ENCODE measurements at places on chromosomes 4 and X.

DNA sequence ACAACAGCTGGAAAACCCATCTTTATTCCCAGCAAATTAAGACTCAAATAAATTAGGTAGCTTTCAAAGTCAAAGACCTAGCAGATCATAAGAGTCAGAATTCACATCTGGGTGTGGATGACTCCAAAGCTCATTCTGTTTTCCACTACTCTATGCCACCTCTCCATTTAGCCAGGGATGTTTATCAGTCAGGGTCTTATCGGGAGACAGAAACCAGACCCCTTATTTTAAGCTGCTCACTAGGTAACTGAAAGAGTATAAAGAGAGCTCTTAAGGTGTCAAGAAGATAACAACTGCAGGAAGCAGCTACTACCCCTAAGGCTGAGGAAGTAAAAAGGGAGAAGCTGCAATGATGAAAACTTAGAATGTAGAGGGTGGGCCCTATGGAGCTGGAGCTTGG lies 333.7 kb upstream of the KLF3 start:
- no peak for DNase-seq

DNA sequence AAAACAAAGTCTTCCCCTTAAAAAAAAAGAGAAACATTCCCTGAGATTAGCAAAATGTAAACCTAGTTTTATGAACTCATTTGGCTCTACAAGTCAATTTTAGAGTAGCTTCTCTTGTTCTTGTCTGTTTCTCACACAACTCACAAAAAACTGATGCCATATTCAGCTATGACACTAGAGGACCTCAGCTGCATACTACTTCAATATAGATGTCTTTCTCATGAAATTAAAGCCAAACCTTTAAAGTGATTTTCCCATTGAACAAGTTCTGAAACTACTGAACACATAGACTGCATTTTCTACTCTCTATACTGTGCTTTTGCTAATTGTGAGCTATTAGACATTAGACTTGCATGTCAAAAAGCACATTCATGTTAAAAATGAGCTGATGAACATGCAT lies 49.8 kb downstream of the TBCK start:
- DNase-seq, result no peak

- DNase-seq, result no peak
Measured at GRCh38 chrX:49077941-49078340, 1.7 kb downstream of the WDR45 start.

- no peak for DNase-seq
Measured at GRCh38 chrX:72475952-72476668, 96.5 kb downstream of the HDAC8 start.

DNA sequence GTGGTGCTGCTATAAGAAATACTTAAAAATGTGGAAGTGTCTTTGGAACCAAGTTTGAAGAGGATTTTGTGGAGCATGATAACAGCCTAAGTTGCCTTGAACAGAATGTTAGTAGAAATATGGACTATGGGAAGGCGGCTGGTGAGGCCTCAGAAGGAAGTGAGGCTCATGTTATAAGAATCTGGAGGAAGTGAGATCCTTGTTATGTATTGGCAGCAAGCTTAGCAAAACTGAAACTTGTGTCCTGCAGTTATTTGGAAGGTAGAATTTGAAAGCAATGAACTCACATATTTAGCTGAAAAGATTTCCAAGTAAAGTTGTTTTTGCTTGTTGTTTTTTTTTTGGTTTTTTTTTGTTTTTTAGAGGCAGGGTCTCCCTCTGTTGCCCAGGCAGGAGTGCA lies 13.6 kb upstream of the MED14 start:
- DNase-seq, result no peak

GRCh38 chr4:184907216-184907615 lies 81.4 kb upstream of the ACSL1 start:
- no peak for DNase-seq

DNA sequence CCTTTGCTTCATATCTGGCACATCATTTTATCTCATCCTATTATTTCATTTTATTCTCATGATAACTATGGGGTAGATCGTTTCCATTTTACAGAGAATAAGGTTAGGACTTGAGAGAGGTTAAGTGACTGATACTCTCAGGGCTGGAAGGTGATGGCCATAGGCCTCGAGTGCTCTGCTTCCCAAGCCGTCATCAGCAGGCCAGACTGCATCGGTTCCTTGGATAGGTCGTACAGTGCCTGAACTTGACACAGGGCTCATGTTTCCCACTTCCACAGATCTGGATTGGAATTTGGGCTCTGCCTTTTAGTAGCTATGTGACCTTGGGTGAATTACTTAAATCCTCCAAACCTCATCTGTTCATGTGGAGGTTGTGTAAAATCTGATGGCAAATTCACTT lies 81.4 kb downstream of the TMEM131L start:
- no peak for DNase-seq

DNA sequence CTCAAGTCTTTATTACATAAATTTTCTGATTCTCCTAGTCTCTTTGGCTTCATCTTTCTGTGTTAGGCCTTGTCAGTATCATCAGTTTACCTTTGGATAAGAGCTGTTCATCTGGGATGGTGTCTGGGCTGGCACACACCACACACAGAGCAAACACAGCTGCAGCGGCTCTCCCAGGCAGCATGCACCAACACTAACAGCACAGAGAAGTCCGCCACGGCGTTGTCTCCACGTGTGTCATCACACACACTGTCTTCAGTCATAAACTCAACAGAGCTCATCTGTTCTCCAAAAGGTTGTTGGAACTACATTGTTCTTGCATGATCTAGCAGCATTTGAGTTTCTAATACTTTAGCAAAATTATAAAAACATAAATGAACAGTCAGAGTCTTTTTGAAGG lies 851.9 kb upstream of the FRG1 start:
- no peak for DNase-seq

DNA sequence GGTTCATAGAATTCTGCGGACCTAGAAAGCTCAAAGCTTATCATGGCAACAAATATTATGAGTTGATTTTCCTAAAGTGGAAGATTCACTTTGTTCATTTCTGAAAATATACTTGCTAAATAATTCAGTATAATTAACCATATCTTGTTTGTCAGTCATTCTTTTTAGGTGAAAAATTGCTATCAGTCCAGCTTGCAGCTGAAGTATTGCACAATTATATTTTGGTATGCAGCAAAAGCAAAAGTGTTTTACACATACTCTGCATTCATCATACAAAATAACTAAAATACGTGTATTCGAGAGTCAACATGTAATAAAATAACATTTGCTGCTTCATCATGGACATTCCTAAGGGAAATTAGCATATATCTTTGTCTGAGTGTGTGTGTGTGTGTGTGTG lies 24.8 kb downstream of the DKK2 start:
- no peak for DNase-seq

GRCh38 chrX:30593440-30594200 lies 16.1 kb upstream of the TASL start:
- no peak for DNase-seq

DNA sequence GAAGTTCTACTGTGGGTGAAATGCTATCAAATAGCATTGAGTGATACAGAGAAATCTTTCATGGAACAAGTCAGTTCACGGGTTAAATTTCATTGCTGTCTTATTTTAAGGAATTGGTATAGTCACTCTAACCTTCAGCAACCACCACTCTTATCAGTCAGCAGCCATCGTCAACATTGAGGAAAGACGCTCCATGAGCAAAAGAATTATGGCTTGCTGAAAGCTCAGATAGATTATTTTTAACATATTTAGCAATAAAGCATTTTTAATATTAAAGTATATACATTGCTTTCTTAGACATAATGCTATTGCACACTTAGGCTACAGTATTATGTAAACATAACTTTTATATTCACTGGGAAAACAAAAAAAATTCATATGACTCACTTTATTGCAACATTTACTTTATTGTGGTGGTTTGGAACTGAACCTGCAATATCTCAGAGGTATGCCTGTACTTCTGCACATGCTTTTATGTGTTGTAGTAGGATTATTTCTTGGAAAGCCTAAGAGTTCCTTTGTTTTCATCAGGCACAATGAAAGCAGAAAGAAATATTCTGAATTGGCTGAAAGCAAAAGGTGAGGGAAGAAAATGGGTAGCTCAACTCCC lies 586.7 kb downstream of the GBA3 start:
- no peak for DNase-seq

DNA sequence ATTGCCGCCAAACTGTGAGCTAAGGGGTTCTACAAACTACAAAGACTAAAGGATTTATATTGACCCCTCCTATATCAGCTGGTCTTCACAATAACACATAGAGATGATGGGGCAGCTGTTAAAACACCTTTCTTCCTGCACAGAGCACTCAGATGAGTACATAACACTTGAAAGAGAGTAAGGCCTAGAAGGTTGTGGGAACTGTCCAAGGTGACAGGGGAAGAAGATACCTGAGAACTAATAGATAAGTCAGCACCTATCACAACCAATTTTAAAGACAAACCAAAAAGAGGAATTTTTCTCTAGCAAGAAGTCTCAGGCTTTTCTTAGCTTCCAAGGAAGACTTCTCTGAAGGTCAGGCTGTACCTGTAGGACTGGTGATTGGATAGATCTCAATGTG lies 19.1 kb upstream of the CXCL6 start:
- DNase-seq, result no peak

DNA sequence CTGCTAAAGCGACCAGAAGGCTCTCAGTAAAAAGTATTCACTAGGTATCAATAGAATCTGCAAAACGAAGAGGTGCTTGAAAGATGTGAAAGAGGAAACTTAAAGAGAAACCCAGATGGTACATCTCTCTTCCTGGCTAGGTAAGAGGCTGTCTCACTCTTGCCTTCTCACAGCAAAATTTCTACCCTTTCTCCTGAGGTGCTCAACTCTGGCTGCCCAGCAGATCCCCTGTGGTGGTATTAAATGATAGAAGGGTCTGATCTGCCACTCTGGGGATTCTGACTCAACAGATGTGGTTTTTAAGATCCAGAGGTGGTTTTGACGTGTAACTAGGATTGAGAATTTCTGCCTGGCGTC lies 14.9 kb upstream of the TSPAN5 start:
- DNase-seq, result no peak

DNA sequence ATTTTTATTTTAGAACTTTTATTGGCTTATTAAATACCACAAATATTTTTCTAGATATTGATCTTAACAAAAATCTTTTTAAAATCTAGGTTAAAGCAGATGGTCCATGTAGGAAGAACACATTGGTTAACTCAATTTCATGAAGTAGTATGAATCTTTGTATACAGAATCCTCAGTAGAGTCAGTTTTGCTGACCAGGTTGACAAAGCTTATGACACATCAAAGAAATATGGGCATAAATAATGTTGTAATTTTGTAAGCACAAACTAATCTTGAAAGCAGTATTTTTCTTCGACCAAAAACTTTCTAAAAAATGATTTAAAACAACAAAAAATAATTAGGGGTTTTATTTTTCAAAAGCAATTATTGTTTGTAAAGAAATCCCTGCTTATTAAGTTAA lies 479.3 kb upstream of the PCDH10 start:
- no peak for DNase-seq

DNA sequence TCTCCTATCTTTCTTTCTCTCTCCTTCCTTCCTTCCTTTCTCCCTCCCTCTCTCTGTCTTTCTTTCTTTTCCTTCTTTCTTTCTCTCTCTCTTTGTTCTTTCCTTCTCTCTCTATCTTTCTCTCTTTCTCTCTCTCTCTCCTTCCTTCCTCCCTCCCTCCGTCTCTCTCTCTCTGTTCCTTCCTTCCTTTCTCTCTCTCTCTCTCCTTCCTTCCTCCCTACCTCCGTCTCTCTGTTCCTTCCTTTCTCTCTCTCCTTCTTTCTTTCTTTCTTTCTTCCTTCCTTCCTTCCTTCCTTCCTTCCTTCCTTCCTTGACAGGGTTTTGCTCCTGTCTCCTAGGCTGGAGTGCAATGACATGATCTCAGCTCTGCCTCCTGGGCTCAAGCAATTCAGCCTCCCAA lies 24.2 kb upstream of the P2RY8 start:
- DNase-seq, result no peak

DNA sequence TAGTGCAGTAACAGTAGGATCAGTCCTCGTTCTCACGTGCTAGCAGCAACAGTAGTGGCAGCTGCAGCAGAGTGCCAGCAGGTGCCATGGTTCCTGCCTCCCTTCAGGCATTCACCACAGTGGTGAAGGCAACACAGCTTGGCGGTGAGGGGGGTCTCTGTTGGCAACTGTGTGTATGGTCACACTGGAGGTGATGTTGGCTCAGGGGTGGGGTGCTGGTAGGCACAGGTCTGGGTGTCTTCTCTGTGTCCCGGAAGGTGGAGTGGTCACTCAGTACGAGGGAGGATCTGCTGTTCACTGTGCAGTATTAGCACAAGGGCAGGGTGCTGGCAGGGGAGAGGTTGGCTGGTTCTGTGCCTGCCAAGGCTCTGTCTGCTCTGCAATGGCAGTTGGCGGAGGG lies 671.8 kb downstream of the CCSER1 start:
- DNase-seq, result no peak
